ENCODE measurements at places on chromosomes 5 and 9. TPM values are rescaled to one million over a fixed set of nuclear protein-coding genes. Genes with fewer than 3 reads are reported as not detected.

DNA sequence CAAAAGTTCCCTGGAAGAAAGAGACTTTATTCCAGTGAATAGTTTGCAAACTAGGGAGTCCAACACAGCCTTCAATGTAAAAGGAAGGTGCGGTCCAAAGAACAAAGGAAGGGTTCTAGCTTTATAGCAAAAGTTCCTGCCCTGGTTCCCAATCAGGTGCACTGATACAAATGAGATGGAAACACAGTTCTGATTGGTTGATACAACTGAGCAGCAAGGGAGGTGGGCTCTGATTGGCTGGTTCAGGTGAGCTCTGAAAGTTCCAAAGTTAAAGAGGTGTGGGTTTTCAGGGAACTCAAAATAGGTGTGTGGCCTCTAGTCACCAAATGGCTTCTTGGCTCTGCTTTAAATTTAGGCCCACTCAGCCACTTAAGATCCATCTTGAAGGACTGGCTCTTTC, 43.1 kb downstream of the P4HA2 start:
- DNase-seq, result no peak

MEGF10 gene
- 0.82 TPM for total RNA-seq

AGXT2 gene
- not detected for total RNA-seq

- DNase-seq, result no peak
These were observed 88.9 kb downstream of the NUDT12 start for GRCh38 chr5:103473725-103474124.

RLN2 gene
- not detected for total RNA-seq

BAAT gene
- 0.37 TPM for total RNA-seq

DNA sequence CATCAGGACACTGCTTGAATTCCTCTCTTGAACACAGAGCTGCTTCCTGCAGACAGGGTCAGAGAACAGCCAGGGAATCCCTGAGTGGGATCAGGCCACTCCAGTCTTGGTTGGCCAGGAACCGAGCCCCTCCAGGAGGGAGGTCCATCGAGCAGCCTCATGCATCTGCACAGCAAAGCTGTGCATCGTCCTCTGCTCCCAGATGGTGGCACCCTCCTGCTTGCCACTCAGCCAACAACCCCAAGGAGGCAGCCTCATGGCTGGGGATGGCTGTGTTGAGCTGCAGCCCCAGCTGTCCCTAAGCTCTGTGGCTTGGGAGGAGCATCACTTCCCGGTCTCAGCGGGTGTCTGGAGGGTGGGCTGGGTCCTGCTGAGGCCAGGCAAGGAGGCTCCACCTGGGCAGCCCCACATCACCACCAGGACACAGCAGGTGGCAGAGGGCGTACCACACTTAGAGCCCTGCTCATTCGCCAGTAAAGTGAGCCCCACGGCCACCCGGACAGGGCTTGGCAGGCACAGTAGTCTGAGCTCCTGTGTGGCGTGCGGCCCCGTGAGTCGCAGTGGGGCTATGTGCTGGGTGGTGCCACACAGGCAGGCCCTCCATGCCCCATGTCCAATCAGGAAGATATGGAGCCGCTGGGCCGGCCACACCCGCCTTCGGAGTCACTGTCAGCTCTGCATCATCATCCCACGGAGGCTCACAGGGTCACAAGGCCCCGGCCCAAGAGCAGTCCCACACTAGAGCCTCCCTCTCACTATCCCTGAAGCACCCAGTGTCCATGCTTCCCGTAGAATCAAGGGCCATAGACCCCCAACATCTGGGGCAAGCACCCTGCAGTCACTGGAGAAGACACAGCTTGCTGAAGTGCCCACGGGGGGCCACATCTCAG, 11.9 kb downstream of the LPCAT1 start:
- DNase-seq, result no peak

DNA sequence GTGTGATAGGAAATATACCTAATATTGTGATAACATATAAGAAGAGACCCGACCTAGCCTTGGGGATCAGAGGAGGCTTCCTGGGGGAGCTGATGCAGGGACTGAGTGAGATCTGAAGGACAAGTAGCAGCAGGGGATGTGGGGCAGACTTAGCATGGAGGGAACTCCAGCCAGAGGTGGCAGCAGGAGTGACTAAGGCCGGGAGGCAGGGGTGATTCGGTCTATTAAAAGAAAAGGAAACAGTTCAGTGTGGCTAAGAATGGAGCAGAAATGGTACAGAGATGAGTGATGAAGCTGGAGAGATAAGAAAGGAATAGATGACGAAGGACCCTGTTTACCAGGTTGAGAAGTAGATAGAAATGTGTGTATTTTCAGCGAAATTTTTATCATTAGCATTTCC, 408.8 kb downstream of the ENC1 start:
- DNase-seq, result no peak

DNA sequence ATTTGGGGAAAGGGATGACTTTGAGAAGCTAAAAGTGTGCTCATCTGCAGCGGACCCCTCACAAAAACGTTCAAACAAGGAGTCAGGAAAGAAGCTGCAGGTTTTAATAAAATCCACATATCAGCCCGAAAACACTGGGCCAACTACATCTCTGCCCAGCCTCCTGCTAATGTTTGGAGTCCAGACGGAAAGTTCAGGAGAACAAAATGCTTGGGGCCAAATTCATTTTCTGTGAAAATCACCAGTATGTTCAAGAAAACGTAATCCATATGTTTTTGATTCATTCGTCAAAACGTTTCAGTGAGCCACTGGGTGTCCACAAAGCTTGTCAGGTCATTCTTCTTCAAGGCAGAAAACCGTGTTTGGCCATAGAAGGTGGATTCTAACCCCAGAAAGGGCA, 87.5 kb upstream of the GAS1 start:
- peak; percentile 25 for DNase-seq

DNA sequence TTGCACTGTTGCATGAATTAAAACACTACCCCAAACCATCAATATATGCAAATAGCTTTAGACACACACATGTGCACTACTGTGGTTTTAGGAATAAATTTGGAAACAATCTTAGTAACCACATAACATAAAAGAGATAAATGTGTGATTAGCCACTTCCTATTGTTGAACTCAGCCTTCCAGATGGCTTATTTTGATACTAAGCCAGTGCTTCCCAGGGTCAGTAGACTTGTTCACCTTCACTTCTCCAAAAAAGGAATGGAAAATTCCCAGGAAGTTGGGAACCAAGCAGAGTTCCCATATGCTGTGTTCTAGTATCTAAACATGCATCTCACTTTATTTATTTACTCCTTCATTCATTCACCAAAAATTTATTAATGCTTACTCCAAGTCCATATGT, 47.8 kb downstream of the SVEP1 start:
- DNase-seq, result no peak

DNA sequence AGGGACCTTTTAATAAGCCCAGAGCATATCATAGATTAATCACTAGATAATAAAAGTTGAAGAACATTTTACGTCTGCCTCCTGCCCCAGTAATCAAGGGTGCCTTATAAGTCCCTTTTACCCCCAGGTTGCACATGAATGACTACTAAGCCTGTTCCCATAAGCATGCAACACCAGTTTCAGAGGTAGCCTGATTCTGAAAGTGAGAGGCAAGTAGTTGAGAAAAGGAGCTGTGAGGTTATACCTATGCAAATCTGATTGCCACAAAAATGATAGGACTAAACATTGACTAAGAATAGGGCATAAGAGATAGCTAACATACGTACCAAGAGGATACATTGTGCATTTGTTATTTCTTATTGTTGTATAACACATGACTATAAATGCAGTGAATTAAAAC, 681.9 kb downstream of the ISL1 start:
- no peak for DNase-seq

GRCh38 chr5:36389245-36389644, 87.5 kb upstream of the RANBP3L start:
- peak; percentile 70 for DNase-seq

NELFB gene
- 56.2 TPM for total RNA-seq

PAM gene
- 248 TPM for total RNA-seq

DNA sequence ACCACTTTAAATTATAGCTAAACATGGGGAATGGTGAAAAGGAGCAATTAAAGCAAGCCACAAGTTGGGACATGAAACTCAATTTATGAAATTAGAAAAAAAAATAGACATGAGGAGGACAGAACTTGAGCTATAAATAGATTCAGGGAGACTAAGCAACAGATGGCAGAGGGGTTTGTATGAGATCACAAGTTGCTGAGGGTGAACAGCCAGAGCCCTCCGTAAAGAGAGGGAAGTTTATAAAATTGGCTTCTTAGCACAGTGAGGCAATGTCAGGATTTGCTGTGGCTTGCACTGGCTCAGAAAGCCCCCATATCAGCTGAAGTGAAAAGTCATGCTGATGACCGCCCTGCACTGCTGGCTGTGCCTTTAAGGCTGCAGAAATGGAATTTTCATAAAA, 443.4 kb upstream of the CD180 start:
- peak; percentile 37 for DNase-seq

WDR55 gene
- 25.5 TPM for total RNA-seq

FOXD4 gene
- 1.1 TPM for total RNA-seq

DNA sequence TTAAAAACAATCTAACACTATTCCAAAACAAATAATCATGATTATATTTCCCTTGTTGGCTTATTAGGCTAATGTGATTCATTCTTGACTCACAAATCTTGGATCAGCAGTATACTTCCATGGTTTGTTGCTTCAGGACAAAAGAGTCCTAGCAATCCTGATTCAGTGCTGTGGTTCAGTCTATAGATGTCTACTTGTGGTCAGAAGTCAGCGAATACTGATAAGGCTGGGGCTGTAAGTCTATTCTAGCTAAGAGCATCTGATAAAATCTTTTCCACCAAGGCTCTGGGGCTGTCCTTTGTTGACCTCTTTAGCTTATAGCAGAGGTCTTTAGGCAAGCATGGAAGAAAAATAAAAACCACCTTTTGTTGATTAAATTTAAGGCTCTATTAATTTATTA, 4.4 kb upstream of the SMIM3 start:
- no peak for DNase-seq
